T-helper 1 cell treated with Interleukin-12 subunit alpha and Interleukin-12 subunit beta and Interleukin-4 antibody, amounts not matched to agents 30 ng/mL and 1 ng/mL, for 36 hours (primary cell): ENCODE measurements at places on chromosomes 7 and 10. TPM values are rescaled to one million over a fixed set of nuclear protein-coding genes. Genes with fewer than 3 reads are reported as not detected.

The CLEC5A gene
- not detected in 2 replicates for total RNA-seq

The SLC39A12 gene
- total RNA-seq, result not detected in 2 replicates

The CFAP58 gene
- 0.15 and 0.34 TPM in 2 replicates for total RNA-seq

The FOXP2 gene
- not detected in 2 replicates for total RNA-seq

The CCDC7 gene
- 12.9 and 13.6 TPM in 2 replicates for total RNA-seq

The SAMD9 gene
- total RNA-seq, result 59.0 and 59.5 TPM in 2 replicates
